ENCODE measurements at places on chromosomes 6 and 20. TPM values are rescaled to one million over a fixed set of nuclear protein-coding genes. Genes with fewer than 3 reads are reported as not detected.

SLC22A16 gene
- polyA plus RNA-seq: 0.33 TPM

MUCL3 gene
- 0.03 TPM for polyA plus RNA-seq

PTCRA gene
- polyA plus RNA-seq: not detected

GRCh38 chr6:7313505-7314165 lies 636 bp upstream of the SSR1 start:
- DNase-seq: no peak

DNA sequence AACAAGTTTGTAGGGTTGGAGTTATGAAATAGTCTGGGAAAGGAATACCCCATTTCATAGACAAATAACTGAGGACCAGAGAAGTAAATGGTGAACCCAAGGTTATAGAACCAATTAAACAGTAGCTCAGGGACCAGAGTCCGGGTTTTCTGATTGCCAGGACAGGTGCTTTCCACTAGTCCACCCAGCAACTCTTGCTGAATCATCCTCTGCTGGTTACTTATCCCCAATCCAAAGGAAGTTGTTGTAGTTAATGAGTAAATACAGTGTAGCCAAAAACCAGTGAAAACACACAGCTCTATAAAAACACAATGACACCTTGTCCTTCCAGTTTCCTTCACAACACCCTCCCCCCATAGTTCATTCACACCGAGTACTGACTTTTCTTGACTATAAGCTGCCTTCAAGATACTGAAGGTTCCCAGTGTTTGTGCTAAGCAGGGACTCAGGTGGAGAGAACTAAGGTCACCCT lies 766 bp upstream of the TINAG start:
- DNase-seq: no peak

GRCh38 chr6:44422531-44422930 lies 35.0 kb downstream of the CDC5L start:
- no peak for DNase-seq

- DNase-seq: no peak
Observed at GRCh38 chr20:46206025-46206424, 87.9 kb downstream of the CD40 start.

DNA sequence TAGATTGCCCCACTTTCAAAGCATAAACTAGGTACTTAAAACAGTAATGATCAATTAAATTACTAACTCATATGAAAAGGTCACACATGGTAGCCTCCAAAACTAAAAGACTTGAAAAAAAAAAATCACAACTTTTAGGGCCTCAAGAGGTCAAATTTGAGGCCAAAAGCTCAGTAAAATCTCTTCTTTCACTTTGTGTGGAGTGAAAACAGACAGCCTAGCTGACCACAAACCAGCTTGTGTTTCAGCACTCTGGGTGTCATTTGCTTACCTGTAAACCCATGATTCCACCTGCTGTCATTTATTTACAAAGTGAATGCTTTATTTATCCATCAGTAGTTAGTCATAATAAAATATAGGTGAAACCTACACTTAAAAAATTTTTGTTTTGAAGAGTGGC lies 34.0 kb downstream of the GNAS start:
- no peak for DNase-seq

- peak; percentile 52 for DNase-seq
Observed at GRCh38 chr20:37231947-37232630, 29.5 kb downstream of the GHRH start.

DNA sequence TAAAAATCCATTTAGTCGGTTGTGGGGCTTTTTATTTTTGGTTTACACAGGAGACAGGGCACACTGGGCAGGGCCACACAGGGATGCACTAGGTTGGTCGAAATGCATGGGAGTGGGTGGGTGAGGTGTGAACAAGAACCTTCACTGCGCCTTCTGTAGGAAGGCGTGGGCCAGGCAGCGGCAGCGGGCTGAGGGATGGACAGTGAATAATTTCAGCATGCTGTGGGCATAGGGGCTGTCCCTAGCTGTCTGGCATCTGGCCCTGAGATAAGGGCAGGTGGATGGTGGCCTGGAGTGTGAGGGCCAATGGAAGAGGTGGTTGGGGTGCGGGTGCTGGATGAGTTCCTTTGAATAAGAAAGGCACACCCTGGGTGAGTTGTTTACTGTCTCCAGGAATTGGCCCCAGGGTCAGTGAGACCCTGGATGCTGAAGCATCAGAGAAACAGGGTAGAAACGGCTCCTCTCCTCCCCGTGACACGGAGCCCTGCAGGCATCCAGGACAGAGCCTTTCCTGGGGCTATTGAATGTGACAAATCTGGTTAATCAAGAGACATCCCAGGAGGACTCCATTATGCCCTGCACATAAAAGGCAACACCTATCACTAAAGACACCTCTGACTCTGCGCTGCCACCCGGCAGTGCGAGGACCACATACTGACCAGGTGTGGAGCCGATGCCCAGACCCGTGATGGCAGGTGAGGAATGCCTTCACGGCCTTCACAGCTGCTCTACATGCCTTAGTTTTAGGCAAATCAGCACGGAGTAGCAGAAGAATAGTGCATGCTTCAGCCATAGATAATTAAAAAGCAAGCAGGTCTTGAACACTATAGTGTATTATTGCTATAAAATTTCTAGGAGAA lies 123.0 kb upstream of the SNX9 start:
- no peak for DNase-seq

DNA sequence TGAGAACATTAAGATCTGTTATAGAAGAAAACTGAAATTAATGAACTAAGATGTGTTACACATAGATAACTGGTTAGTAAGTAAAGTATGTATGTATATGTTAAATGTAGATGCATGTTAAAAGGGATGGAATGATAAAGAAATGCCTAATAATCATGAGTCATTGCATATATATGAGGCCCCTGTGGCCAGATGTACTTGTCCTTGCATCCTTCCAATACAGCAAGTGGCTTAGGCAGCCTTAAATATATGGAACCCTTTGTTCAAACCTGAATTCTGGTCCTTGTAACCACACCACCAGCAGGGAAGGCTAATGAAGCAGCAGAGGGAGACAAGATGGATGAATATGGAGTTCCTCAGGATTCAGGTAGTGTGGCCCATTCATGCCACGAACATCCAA lies 9.8 kb upstream of the AKAP7 start:
- no peak for DNase-seq

DNA sequence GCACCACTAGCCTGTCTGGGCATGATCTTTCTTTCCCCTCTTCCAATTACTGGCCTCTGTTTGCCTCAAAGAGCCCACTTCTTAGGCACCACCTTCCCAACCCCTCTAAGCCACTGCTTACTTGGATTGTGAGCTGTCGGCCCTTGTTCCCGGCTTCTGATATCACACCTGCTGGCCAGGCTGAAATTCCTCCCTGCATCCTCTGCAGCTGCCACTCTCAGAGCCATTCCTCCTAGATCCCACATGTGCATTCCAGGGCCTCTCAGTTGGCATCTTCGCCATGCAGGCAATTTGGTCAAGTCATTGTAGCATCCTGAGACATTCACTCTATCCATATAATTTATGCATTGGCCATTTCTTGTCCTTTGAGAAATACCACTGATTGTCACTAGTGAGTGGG lies 135.9 kb downstream of the OLIG3 start:
- no peak for DNase-seq

GRCh38 chr6:164097551-164098398 lies 683.3 kb downstream of the QKI start:
- DNase-seq: no peak

DNA sequence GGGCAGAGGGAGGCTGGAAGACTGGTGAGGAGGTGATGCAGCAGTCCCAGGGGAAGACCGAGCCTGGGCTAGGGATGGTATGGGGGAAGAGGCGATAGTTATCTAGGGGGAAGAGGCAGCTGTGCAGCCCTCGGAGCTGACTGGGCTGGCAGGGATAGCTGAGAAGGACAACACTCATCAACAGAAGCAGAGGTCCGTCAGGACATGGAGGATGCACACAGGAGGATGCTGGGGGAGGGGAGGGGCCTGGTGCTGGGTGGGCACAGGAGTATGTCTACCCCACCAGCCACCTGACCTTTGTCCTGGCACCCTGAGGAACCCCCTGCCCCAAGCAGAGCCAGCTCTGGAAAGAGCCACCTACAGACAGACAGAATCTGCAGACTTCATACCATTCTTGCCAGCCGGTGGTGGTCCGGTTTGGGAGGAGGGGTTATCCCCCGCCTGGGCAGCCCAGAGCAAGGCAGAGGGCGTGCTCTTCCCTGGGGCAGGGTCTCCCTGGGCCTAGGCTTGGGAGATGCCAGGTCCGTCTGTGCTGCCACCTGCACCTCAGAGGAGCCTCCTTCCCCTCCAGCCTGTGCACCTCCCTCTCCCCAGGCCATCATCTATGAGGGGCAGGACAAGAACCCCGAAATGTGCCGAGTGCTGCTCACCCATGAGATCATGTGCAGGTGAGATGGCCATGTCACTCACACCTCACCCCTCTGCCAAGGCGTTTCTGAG lies 14.9 kb downstream of the EBF4 start:
- DNase-seq: no peak

GRCh38 chr20:34512955-34513419 lies 3.2 kb upstream of the DYNLRB1 start:
- no peak for DNase-seq

- no peak for DNase-seq
Observed at GRCh38 chr6:80939898-80940297, 812.6 kb downstream of the TENT5A start.

- DNase-seq: no peak
Observed at GRCh38 chr6:6869094-6869493, 238.7 kb upstream of the RREB1 start.

- DNase-seq: no peak
Observed at GRCh38 chr6:128240024-128240428, 280.4 kb downstream of the PTPRK start.

All from renal cortex interstitium (tissue), 15 donors.